ENCODE measurements at places on chromosomes 4 and X.
A peak's percentile ranks its signal among the peaks of the same experiment; 100 is the strongest.

- no peak for DNase-seq
Measured at GRCh38 chr4:46980851-46981250, 12.5 kb downstream of the GABRA4 start.

DNA sequence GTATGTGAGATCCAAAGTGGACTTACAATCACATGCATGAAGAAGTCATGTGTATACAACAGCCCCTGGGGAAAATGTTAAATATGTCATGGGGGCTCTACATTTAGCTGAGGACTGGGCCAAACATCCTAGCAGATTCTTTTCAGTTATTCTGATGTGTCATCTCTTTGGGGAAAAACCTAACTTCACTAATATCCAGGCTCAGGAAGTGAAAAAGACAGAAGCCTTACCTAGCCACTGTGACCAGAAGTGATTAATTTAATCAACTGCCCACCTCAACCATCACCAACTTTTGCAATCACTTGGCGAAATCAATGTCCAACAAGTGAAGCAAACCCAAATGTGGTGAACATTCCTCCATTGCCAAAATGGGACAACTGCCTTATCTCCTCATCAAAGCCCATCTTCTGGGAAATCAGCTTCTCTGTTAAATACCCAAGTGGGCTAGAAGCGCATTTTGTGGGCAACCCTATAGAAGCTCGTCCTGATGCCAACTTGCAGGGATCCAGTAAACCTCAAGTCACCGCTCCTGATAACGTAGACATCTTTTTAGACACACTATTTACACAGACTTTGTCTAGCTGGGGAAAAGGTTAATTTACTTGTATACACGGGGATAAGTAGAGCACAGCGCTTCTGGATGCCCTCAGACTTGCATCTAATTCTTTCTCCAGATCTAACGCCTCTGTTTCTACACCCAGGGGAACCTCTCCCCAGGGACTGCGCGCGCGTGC, 1.4 kb upstream of the HHIP start:
- DNase-seq: no peak

DNA sequence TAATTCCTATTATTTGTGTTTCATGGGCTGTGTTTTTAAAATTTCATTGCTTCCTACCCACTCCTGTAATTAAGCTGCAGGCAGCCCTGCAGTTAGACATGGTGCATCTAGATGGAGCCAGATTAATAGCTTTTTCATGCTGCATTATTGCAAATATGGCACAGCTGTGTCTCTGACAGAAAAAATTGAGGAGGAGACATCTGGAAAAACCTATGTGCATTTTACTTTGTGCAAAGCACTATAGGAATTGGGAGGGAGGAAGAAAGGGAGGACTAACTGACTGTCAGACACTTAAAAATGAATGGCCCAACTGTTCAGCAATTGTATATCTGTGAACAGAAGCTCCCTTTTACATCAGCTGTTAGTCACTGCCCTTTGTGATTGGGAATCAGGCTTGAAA, 8.1 kb upstream of the RPGR start:
- DNase-seq: no peak

DNA sequence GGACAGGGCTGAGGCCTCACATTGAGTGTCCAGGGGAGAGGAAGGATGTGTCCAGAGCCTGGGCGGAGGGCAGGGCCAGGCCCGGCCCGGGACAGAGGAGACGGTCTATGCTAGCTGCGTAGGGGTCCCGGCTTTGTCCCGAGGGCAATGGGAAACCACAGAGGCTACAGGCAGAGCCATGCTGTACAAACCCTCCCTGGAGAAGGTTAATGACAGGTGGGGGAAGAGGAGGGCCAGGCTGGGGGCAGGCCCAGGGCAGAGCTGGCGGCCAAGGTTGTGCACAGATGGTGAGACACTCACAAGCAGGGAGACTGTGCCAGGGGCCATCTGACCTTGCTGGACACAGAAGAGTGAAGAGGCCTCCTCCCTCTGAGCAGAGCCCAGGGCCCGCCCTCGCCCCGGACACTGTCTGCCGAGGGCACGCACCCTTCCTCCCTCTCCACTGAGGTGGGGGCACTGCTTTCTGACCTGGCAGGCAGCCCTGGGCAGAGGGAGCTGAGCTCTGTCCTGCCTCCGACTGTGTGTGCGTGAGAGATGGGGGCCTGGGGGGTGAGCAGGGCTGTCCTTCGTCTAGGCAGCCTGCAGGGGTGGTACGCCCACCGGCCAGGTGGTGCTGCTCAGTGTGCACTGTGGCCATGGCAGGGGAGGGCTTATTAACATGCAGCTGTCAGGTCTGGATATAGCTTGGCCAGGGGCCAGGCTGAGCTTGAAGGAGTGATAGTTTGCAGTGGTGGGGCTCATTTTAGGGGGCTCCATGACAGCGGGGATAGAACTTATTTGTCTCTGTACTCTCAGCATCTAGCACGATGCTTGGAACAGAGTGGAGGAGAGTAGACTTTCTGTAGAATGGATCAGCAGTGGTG, 75.7 kb upstream of the LRPAP1 start:
- DNase-seq: no peak

DNA sequence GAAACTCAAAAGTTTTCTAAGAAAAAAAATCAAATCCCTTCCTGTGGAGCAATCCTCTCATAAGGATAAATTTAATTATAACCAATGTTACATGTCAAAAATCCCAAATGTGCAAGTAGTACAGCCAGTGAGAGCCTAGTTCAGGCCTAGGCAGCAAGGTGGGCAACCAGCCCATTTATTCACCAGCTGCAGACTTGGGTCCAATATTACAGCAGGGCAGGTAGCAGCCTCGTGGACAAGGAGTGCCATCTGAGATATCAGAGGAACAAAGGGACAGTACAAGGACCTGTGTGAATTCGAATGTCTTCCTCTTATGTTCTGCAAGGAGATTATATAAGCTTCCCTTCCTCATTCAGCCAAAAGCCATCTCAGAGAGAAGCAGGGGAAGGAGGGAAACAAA, 6.6 kb downstream of the HELQ start:
- no peak for DNase-seq

- no peak for DNase-seq
Measured at GRCh38 chr4:122889726-122890125, 32.7 kb downstream of the NUDT6 start.

GRCh38 chr4:88411491-88412096, 32.9 kb downstream of the HERC6 start:
- DNase-seq: no peak

DNA sequence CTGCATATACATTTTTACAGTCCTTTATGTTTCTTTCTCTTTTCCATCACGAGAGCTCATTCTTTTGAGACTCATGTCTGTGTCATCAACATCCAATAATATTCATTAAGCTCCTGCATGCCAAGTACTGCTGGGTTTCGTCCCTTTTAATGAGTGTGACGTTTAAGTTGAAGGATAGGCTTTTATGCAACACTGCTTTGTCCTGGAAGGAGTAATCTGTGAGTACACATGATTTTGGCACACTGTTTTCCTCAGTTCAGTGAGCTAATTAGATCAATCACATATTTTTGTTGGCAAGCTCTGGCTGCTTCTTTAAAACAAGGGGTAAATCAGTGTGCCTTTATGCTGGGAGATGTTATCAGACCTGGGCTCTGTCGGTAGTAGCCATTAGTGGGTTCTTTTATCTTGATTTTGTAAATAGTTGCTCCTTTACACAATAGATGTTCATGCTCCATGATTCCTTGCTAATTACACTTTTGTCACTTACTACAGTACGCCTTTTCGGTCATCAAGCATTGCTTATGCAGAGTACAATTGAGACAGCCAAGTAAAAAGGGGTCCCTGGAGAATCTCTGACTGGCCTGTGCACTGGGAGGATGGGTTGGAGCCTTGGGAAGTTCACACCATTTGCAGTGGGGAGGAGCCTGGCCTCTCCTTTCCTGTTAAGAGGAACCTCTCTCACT, 132.6 kb downstream of the FHIP1A start:
- DNase-seq: no peak

DNA sequence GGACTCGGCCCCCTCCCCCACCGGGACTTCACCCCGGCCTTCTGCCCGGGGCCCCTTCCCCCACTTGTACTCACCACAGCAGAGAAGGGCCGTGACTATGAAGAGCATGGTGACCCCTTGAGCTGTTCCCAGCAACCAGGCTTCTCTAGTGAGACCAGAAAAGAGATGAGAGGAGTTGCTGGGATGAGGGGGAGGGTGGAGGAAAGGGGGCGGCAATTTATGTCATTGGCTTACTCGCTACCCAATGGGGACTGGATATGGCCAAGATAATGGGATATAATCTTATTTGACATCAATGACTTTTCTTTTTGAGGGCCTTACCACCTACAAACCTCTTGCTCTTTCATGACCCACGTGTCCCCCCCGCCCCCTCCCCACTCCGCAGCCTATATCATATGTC, 9.9 kb downstream of the IGSF1 start:
- DNase-seq: no peak

GRCh38 chr4:48134081-48134480, at the start of gene TXK:
Gene TXK (minus strand): TSS chr4:48134250. CDS start chr4:48134170, 80 bp downstream.
- DNase-seq: peak; percentile 15

DNA sequence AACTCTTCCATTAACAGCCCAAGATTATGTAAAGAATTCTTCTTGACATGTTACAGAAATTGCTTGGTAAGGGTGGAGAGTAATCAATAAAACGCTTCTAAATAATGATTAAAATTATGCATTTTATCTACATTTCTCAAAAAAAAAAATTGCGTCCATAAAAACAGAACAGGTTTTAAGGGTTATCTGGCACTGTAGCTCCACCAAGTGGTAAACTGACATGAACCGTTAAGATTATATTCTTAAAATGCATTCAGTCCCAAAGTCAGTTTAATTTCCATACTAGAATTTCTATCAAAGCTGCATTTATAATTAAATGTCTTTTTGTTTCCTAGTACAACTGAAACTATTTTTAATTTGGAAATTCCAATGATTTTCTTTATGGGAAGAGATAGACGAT, 214.0 kb upstream of the UGT8 start:
- no peak for DNase-seq

GRCh38 chr4:15413623-15414019, 14.2 kb upstream of the C1QTNF7 start:
- DNase-seq: no peak

- DNase-seq: no peak
Measured at GRCh38 chrX:132609362-132609848, 120.6 kb upstream of the MBNL3 start.

- DNase-seq: no peak
Measured at GRCh38 chrX:10441464-10441863, 178.9 kb downstream of the MID1 start.

- no peak for DNase-seq
Measured at GRCh38 chr4:100797791-100798190, 280.0 kb upstream of the EMCN start.

GRCh38 chr4:169096221-169096620, 86.2 kb upstream of the CBR4 start:
- DNase-seq: no peak

DNA sequence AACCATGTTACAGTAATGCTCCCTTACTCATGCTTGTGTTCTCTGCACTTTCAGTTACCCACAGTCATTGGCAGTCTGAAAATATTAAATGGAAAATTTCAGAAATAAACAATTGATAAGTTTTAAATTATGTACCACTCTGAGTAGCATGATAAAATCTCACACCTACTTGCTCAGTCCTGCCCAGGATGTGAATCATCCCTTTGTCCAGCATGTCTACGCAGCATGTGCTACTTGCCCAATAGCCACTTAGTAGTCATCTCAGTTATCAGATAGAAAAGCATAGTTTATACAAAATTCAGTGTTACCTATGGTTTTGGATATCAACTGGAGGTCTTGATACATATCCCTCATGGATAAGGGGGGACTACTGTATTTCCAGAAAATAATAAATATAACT, 577.1 kb downstream of the GALNTL6 start:
- no peak for DNase-seq
